Fibroblast of skin of scalp (primary cell): ENCODE measurements at places on chromosomes 2 and 18.
A peak's percentile ranks its signal among the peaks of the same experiment; 100 is the strongest.

- no peak for DNase-seq
Measured at GRCh38 chr2:3493615-3494007, 25.7 kb downstream of the ADI1 start.

DNA sequence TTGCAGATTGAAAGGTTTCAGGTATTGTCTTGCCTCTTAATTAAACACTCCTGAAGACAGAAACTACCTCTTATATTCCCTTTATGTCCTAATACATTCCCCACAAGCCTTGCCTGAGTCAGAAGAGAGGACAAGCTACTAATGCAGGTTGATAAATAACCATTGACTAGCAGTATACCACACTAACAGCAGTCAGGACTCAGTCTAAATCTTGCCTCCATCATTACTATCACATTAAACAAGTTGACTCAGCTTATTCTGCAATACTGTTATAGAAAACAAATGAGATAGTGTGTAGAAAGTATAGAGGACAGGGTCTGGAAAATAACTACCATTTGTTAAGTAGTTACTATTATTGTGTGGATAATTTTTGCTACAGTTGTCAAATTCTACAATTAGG lies 63.8 kb downstream of the TTC21B start:
- DNase-seq: no peak

DNA sequence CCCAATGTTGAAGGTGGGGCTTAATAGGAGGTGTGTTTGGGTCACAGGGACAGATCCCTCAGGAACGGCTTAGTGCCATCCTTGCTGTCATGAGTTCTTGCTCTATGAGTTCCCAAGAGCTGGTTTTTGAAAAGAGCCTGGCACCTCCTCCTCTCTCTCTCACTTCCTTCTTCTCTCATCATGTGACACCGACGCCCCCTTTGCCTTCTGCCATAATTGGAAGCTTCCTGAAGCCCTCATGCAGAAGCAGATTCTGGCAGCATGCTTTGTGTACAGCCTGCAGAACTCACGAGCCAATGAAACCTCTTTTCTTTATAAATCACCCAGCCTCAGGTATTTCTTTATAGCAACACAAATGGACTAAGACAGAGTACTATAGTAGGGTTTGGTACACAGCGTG lies 100.4 kb upstream of the SH3BP4 start:
- no peak for DNase-seq

DNA sequence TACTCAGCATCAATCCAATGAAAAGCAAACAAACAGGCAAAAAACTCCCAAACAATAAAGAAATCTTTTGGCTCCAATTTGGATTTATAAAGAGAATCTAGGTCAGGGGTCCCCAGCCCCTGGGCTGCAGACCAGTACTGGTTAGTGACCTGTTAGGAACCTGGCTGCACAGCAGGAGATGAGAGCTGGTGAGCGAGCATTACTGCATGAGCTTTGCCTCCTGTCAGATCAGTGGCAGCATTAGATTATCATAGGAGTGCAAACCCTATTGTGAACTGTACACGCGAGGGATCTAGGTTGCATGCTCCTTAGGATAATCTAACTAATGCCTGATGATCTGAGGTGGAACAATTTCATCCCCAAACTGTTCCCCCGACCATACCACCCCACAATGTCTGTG lies 102.2 kb downstream of the KIAA1328 start:
- DNase-seq: no peak

GRCh38 chr2:39778775-39779340 lies at the start of gene THUMPD2:
Gene THUMPD2 (minus strand): TSS chr2:39779258. CDS start chr2:39779239, 19 bp downstream.
- peak; percentile 81 for DNase-seq
